ENCODE measurements at places on chromosomes 16 and 17.

DNA sequence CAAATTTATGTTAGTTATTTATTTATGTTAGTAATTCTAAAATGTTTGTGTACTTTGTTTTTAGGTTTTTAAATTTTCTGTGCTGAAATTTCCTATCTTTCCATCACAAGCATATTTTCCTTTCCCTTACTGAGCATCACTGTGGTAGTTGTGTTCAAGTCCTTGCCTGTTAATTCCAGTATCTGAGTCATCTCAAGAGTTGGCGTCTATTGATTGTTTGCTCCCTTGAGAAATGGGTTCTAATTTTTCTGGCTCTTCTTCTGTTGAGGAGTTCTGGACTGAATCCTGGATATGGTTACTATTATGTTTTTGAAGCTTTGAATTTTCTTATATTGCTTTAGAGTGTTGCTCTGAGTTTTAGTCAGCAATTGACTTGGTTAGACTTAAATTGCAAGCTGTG, 56.3 kb downstream of the GAN start:
- no peak for DNase-seq

- no peak for DNase-seq
These were observed 7.3 kb upstream of the SMPD3 start for GRCh38 chr16:68455631-68456030.

DNA sequence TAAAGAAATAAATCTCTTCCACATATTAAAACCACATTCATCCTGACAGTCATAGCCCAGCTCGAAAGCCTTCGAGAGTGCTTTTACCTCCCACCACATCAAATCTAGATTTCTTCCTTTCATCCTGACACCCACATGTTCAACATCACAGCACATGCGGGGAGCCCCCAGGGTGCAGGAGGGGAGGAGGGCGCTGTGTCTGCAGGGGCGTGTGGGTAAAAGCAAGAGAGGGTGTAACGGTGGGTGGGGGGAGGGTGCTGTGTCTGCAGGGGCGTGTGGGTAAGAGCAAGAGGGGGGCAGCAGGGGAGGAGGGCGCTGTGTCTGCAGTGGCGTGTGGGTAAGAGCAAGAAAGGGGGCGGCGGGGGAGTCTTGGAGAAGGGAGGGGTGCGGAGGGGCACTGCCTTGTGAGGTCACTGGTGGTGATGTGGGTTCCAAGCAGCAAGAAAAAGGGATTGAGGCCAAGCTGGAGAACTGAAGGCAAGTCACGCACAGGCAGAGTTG, 34.7 kb downstream of the ADCY9 start:
- peak; percentile 3 for DNase-seq

GRCh38 chr17:794876-795275, 12.7 kb downstream of the MRM3 start:
- DNase-seq: peak; percentile 16

GRCh38 chr17:48735062-48735351, 6.5 kb upstream of the HOXB13 start:
- no peak for DNase-seq

- DNase-seq: peak; percentile 44
These were observed at the start of gene TNFRSF12A for GRCh38 chr16:3020247-3020603. TSS of gene TNFRSF12A (plus strand) at chr16:3020368. CDS start at chr16:3020398, 30 bp downstream.

GRCh38 chr16:7638306-7638705, 305.7 kb downstream of the RBFOX1 start:
- DNase-seq: no peak

DNA sequence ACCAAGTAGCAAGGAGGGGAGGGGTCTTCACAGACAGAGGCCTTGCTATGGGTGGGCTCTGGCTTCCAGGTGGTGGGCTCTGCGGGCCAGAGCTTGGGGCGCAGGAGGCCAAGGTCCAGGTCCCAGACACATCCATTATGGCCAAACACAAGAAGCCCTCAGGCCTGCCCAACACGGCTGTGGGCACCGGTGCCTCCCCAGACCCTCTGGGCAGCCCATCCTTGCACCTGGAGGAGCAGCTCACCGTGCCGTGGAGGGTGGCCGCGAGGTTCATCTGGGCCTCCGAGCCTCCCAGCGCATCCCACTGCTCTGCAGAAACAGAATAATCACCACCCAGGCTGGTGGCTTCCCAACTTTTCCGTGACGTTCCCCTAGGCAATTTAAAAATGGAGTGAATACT, 55.9 kb downstream of the TBC1D16 start:
- DNase-seq: no peak

- no peak for DNase-seq
These were observed 423.3 kb upstream of the MAF start for GRCh38 chr16:80023865-80024264.

DNA sequence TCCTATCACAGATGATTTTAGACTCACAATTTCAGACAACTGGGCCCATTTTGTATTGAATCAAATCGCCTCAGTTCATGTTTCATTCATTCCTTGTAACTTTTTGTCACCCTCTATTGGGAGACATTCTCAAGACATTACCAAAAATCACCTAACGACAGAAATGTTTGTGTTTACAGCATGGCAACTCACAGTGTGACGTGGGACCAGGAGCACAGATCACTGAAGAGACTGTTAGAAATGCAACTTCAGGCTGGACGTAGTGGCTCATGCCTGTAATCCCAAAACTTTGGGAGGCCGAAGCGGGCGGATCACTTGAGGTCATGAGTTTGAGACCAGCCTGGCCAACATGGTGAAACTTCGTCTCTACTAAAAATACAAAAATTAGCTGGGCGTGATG, 249.6 kb downstream of the NTN1 start:
- DNase-seq: no peak

GRCh38 chr17:81094509-81095382, 59.8 kb downstream of the BAIAP2 start:
- peak; percentile 82 for DNase-seq

Data from T follicular helper cell (primary cell).